Cortex of kidney (tissue), 1 donor: ENCODE measurements at places on chromosomes 5 and 9.

GRCh38 chr5:158701406-158702177 lies 398.1 kb downstream of the EBF1 start:
- DNase-seq = no peak

DNA sequence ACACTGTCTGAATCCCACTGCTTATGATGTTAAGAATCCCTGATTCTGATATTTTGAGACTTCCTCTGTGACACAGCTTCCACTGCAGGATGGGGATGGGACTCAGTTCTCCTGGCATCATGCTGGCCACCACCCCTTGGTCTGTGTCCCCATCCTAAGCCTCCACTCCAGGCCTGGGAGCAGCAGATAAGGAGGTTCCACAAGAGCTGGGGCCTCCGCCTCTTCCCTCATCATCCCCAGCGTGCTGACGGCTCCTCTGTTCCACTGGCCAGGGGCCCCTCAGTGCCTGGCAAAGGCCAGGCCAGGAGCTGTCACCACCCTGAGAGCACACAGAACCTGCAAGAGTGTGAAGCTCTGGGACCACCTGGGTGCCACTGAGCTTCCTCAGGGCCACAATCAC lies 40.6 kb downstream of the CAMK2A start:
- DNase-seq = no peak

GRCh38 chr5:86679949-86680348 lies 62.2 kb downstream of the COX7C start:
- DNase-seq = no peak

GRCh38 chr5:10673017-10673389 lies 88.0 kb downstream of the DAP start:
- DNase-seq = no peak

- no peak for DNase-seq
These were observed 61.8 kb downstream of the MEF2C start for GRCh38 chr5:88821161-88821560.

GRCh38 chr9:133737774-133738639 lies at the start of gene SARDH:
SARDH (minus strand) TSS chr9:133738352; CDS start chr9:133734173, 4,179 bp downstream.
- DNase-seq = no peak

GRCh38 chr9:95463148-95464060 lies 53.4 kb downstream of the PTCH1 start:
- no peak for DNase-seq

DNA sequence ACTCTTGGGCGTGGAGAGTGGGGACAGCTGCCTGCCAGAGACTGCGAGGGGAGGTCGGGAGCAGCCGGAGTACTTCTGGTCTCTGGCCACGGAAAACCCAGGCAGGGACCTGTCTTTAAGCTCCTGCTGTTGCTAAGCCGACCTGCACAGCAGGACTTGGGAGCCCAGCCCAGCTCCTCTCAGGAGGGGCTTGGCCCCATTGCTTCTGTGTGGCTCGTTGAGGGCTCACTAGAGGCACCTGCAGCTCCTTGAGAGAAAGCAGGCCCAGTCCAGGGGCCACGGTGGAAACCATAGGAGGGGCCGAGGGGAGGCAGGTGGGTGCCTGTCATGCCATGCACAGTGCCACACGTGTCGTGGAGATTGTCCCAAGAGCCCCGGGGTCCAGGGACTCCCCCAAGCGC lies 3.3 kb upstream of the LCN2 start:
- DNase-seq = no peak

- no peak for DNase-seq
These were observed 1652.4 kb upstream of the ACO1 start for GRCh38 chr9:30732060-30732459.

- DNase-seq = no peak
These were observed 210.1 kb downstream of the GOLPH3 start for GRCh38 chr5:31964007-31964360.

DNA sequence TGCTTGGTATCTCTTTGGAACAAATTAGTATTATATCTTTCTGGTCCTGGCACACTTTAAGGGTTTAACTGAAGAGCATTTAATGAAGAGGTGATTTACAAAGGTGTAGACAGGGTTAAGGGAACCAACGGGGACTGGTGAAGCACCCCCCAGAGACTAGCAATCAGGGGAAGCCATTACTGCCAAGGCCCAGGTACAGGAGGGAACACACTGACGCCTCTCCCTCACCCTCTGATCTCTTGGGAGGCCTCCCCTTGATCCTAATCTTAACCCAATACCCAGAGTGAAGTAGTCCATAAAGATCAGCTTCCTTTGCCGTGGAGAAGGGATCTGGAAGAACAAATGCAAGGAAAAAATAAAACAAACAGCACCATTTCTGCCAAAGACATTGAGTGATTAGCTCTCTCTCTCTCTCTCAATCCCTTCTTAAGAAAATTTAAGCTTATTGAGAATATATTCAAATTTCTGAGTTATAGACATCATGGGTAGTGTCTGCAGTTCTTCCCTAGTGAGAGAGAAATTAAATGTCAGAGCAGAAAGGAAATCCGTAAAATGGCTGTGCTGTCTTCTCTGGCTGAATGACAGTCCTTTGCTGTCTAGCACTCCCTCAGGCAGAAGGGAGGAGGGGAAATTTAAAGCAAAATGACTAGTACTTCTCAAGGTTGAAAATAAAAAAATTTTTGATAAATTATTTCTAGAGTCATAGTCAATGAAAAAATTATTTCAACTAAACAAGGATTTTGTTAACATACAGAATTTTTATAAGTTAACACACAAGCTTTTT lies 20.0 kb downstream of the F2R start:
- no peak for DNase-seq

DNA sequence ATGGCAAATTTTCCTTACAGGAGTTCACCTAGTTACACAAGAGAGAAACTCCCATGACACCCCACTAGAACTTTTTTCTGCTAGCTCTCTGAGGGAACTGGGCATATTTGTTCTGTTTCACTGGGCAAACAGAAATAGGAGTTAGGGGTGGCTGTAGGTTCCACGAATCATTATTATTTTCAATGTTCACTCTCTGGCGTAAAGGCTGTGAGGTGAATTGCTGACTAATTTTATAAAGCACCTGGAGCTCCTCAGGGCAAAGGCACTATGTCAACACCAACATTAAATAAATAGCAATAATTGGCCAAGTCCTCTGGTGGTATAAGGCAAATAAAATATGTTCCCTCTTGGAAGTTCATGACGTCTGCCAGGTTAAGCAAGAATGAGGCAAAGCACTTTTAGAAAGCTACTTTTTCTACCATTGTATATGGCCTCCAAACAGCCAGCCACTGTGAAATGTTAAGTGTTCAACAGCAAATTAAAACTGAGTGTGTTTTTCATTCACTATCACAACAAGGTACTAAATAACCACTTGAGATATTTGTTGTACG lies 344.6 kb downstream of the PDE4D start:
- no peak for DNase-seq

DNA sequence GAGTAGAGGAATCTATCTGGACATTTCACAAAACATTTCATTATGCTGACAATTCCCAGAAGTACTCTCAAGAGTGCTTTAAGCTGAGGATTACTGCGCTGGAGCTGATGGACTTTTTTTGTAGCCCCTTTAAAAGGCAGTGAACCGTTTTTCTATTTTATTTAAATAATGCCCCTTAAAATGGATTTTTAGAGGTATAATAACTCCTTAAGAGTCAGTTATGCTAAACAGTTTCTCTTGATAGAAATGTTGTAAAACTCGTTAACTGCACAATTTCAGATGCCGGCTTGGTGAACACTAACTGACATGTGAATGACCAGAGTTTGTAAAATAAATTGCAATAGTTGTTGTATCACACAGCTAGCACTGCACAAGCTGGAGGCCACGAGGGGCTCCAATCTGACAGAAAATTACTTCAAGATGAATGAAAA lies 174.0 kb downstream of the NR2F1-AS1 start:
- no peak for DNase-seq

DNA sequence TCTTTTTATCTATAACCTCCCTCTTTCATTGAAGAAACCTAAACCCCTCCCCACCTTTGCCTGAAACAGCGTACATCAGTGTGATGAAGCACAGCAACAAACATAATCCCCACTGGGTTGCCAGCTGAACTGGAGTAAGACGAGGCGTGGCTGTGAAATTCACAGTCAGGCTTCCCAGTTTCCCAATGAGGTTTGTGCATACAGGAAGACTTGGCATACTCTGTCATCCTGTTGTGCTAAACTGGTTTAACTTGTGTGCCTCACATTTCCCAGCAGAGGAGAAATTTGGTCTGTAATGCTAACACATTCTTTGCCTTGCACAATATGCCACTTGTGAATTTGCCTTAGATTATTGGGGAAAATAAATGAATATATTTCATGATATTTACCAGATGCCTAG lies 121.5 kb downstream of the SV2C start:
- no peak for DNase-seq

- DNase-seq = peak; percentile 92
These were observed at the start of gene FRMD3 for GRCh38 chr9:83538172-83538889. FRMD3 (minus strand) TSS chr9:83538401; CDS start chr9:83538231, 170 bp downstream.

DNA sequence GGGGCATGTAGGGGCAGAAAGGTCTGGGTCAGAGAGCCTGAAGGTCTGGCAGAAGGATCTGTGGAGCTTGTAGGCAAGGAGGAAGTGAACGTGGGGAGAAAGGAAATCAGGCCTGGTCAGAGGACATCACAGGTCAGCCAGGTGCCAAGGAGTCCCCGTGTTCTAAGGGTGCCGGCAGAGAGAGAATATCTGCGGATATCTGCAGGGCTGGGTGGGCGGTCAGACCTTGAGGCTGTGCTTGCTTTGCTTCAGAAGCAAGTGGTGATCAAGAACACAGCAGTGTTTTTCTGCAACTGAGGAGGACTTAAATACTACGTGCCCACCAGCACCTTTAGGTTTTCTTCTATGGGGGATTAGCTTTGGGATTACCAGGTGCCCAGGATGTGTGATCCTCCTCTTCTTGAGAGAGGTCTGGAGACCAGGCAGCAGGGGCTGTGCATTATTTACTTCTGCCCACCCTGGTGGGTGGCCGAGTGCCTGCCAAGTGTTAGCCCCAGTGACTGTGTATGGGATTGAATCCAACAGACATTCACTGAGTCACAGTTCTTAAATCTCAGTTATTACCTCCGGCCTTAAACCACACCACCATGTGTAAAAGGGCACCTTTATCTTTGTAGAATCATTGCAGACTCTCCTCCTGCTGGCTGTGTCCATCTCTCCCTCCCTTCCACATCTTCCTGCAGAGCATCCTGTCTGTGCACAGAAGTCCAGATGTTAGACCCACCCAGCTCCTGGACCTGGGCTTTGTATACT lies 12.5 kb upstream of the SHB start:
- DNase-seq = no peak

DNA sequence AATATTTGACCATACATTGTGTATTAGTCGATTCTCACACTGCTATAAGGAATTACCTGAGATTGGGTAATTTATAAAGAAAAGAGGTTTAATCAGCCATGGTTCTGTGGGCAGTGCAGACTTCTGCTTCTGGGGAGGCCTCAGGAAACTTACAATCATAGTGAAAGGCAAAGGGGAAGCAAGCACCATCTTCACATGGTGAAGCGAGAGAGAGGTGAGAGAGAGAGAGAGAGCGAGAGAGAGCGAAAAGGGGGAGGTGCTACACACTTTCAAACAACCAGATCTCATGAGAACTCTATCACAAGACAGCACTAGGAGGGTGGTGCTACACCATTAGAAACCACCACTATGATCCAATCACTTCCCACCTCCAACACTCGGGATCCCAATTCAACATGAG lies 4.1 kb upstream of the GRAMD2B start:
- DNase-seq = no peak

DNA sequence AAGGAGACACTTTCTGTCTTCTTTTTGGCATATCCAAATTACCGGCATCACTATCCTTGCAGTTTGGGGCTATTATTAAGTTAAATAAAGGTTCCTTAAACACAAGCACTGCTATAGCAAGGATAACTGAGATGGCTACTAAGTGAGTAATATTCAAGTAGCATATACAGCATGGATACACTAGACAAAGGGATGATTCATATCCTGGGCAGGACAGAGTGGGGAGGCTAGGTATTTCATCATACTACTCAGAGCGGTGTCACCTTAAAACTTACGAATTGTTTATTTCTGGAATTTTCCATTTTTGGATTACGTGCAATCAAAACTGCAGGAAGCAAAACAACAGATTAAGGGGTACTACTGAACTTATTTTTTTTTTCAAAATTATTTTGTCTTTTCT lies 54.1 kb downstream of the FER start:
- no peak for DNase-seq

GRCh38 chr9:37350486-37351190 lies 71.9 kb upstream of the GRHPR start:
- no peak for DNase-seq

DNA sequence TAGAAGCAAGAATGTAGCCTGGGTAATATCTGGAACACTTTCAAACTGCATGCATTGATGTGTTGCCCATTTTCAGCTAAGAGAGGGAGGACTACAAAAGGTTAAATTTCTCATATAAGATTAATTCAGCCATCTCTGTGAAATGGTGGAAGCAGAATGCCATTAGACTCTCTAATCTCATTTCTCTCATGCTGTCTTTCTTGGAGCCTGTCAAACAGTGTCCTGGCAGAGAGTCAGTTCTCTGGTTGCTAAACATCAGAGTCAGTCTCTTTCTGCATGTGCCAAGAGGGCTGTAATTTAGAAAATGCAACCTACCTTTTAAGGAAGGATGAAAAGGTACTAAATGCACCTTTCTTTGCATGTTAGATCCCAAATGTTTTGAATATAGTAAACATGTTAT lies 910 bp upstream of the GARNL3 start:
- DNase-seq = no peak

DNA sequence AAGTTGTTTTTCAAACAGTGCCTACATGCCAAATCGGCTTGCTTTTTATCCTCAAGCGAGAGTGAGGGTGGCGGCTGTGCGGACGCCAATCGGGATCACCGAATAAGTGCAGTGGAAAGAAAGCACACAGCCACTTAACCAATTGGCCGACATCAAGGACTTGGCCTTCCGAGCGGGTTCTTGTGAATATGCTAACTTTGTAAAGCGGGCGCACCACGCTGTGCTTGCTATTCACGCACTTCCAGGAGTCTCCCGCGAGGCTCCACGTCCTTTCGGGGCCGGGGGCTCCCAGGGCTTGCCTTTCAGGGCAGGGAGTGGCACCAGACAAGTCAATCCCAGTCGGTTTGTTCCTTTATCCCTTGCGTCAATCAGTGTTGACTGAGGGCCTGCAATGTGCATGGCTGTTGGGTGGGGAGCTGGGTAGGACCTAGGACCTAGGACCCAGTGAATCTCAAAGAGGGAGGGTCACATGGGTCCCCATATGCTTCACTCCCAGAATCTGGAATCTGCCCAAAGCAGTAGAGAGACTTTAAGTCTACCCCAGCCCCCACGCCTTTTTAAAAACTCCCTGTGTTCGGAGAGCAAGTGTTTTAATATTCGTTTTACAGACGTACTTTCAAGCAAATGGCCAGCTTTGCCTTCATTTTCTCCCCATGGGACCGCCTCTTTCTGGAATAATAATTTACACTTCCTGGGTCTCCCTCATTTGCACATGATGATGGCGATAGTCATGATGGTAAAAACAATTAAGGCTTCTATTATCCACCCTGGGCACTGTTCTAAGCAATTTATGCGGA lies 2.0 kb upstream of the GCNT4 start:
- no peak for DNase-seq

GRCh38 chr9:135884328-135885035 lies 22.9 kb downstream of the CAMSAP1 start:
- no peak for DNase-seq

DNA sequence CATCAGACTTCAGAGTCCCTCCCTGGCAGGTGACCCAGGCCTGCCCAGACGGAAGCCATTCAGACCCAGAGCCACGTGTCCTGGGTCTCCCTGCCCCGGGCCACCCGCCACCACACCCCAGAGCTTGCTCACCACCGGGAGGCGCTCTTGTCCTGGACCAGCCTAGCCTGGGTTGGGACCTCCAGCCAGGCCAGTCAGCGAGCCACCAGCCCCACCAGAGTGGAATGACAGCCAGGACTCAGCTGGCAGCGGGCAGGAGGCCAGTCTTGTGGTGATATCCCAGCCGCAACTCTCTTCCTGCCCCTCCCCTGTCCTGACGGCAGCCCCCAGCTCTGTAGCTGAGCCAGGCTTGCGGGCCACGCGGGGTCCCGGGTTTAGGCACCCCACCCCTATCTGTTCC lies 1.7 kb upstream of the PTGDS start:
- DNase-seq = no peak
